T-helper 2 cell treated with Interferon-gamma antibody and Interleukin-4, amounts not matched to agents 100 ng/mL and 5 ng/mL, for 36 hours (primary cell): ENCODE measurements at places on chromosomes 6 and 20. TPM values are rescaled to one million over a fixed set of nuclear protein-coding genes. Genes with fewer than 3 reads are reported as not detected.

Gene EDEM2
- total RNA-seq = 28.4 and 29.0 TPM in 2 replicates

Gene PHACTR1
- total RNA-seq = 0.11 and 0.91 TPM in 2 replicates

Gene ECT2L
- total RNA-seq = not detected in 2 replicates

Gene COL20A1
- not detected in 2 replicates for total RNA-seq

Gene OR2H2
- total RNA-seq = not detected in 2 replicates

Gene VGLL2
- not detected in 2 replicates for total RNA-seq

Gene SMIM26
- 41.8 and 49.3 TPM in 2 replicates for total RNA-seq

Gene ULBP3
- total RNA-seq = 0.98 and 1.0 TPM in 2 replicates

Gene ABHD16B
- total RNA-seq = not detected in 2 replicates

Gene C20orf141
- total RNA-seq = not detected in 2 replicates

Gene LY86
- total RNA-seq = 4.6 and 5.1 TPM in 2 replicates

Gene MYB
- total RNA-seq = 75.7 and 77.9 TPM in 2 replicates

Gene EYS
- total RNA-seq = not detected in 2 replicates

Gene HCRTR2
- total RNA-seq = not detected in 2 replicates

Gene TRIM15
- total RNA-seq = 0.25 TPM in 1 of 2 replicates, not detected in the other
